ENCODE measurements at places on chromosomes 12 and 14.
A peak's percentile ranks its signal among the peaks of the same experiment; 100 is the strongest.

DNA sequence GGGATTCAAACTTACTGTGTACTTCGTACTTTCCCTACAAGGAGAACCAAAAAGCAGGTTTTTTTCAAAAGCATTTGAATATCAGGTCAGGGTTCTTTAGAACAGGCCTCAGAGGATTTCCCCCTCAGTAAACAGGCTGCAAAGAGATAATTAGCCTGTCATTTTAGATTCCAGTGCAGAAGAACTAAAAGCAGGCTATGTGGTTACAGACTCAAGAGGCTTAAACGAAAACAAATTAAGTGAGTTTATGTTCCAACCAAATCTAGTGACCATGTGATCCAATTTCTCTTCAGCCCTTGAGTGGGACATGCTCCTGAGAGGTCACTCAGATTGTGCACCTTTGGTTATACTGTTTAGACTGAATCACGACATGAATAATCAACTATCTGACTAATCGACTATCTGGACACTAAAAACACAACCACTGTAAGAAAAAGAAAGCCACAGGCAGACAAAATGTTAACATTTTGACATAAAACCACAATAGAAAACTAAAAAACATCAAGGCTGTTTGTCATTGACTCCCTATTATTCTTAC is 4.5 kb downstream of the TMED8 start:
- H3K36me3 ChIP-seq: no peaks in the 10 kb centered on the region
- H3K4me3 ChIP-seq: no peak overlapping the region
- no peak for DNase-seq
- H3K27ac ChIP-seq: no peak overlapping the region

DNA sequence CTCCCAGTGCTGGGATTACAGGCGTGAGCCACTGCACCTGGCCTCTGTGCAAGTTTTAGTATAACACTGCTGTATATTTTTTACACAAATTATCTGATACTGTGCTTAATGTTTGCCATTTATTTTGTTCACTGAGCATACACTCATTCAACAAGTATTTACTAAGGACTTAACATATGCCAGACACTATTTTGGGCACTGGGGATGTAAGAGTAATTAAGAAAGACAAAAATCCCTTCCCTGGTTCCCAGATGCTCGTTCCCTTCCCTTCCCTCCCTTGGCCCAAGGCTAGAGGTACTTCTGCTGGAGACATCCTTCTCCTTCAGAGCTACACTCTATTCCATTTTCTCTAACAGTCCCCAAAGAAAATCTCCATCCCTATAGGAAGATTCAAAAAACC is 12.5 kb downstream of the CIT start:
- H3K27ac ChIP-seq: no peak overlapping the region
- H3K4me1 ChIP-seq: no peaks in the 10 kb centered on the region
- no peak overlapping the region for H3K4me3 ChIP-seq
- H3K36me3 ChIP-seq: no peaks in the 10 kb centered on the region
- DNase-seq: no peak

DNA sequence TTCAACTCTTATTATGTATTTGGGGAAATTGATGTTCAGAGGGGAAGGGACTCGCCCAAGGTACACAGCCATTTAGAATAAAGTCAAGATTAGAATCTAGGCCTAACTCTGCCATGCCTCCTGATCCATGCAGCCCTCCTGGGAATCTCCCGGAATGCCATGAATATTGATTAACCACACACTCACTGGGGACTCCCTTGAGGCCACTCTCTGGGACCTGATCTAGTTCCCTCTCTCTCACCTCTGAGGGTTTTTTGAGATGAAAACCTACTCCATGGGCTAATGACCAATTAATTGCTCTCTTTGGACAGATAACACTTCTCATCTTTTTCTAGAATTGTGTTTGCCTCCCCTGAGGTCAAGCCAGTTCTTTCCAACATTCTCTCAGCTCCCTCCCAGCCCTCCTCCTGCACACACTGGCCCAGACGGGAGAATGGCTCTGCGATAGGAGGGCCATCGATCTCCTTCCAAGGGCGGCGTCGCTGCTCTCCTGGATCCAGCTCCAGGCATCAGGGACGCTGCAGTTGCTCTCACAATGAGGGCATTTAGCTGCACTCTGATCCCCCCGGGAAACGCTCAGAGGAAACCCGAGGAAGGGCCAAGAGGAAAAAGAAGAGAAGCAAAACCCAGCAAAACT is 22.6 kb downstream of the WSCD2 start:
- H3K36me3 ChIP-seq: no peaks in the 10 kb centered on the region
- no peak overlapping the region for H3K4me3 ChIP-seq
- H3K4me1 ChIP-seq: no peaks in the 10 kb centered on the region
- DNase-seq: no peak
- H3K27ac ChIP-seq: no peak overlapping the region

- no peak overlapping the region for H3K27ac ChIP-seq
- H3K4me3 ChIP-seq: no peak overlapping the region
- no peaks in the 10 kb centered on the region for H3K27me3 ChIP-seq
- peak; percentile 66 for DNase-seq
- no peaks in the 10 kb centered on the region for H3K36me3 ChIP-seq
- H3K4me1 ChIP-seq: peaks cover 6% of the 10 kb centered on the region
Observed at GRCh38 chr12:67042697-67043131, 226.4 kb upstream of the CAND1 start.

GRCh38 chr12:124703856-124704255 is 136.4 kb upstream of the NCOR2 start:
- H3K27ac ChIP-seq: no peak overlapping the region
- DNase-seq: no peak
- H3K4me3 ChIP-seq: no peak overlapping the region
- H3K36me3 ChIP-seq: no peaks in the 10 kb centered on the region

DNA sequence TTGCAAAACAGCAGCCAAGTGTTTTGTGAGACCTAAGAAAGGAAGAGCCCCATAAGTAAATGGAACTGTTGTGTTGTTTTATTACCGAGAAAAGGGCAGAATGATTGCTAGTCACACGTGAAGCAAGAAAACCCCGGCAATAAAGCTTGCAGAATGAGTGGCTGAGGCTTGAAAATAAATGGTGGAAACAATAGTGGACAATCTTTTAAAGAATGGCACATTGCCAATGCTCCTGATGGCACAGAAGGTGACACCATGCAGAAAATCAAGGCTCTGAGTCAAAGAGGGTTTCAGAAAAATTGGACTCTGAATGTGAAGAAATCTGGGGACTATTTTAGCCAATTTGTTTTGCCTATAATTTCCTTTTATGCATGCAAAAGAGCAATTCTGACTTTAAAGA is 4.0 kb upstream of the AQP2 start:
- no peaks in the 10 kb centered on the region for H3K36me3 ChIP-seq
- H3K4me1 ChIP-seq: peaks cover 35% of the 10 kb centered on the region
- no peak for DNase-seq
- H3K27ac ChIP-seq: no peak overlapping the region
- no peak overlapping the region for H3K4me3 ChIP-seq

DNA sequence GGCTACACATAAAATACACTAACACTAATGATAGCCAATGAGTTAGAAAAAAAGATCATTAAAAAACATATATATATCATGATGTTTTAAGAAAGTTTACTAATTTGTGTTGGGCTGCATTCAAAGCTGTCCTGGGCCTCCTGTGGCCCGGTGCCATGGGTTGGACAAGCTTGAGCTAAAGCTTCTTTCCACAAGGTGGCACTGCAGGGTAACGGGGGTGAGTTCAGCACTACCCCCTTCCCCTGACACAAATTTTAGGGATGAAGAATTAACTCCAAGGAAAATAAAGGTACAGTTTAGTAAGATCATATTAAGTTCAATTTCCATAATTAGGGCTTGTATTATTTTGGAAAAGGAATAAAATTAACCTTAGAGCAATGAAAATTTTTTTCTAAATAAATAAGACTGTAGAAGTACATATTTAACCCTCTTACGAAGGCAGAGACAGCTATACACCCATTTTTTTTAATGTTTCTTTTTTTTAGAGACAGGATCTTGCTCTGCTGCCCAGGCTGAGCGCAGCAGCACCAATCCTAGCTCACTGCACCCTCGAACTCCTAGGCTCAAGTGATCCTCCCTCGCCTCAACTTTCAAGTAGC is 38.9 kb downstream of the PPP1R13B start:
- no peaks in the 10 kb centered on the region for H3K27me3 ChIP-seq
- DNase-seq: peak; percentile 80
- peaks cover 5% of the 10 kb centered on the region for H3K4me1 ChIP-seq
- H3K4me3 ChIP-seq: no peak overlapping the region
- no peak overlapping the region for H3K27ac ChIP-seq
- no peaks in the 10 kb centered on the region for H3K36me3 ChIP-seq

DNA sequence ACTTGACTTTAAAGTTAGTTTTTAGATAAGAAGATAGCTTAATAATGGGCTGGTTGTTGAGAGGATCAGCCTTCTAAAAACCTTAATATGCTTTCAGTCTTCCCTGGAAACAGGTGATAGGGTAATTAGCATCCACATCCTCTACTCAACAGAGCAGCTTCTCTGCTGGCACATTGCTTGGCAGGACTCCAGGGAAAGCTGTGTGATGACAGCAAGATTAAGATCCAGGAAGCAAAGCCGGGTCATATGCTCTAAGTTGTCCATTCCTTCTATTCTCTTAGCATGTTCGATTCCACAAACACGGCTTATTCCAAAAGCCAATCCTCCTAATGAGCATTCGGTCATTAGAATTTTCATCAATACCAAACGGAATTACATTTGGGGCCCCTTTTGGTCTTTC is 87.0 kb downstream of the HMGA2 start:
- H3K4me3 ChIP-seq: no peak overlapping the region
- peaks cover 9% of the 10 kb centered on the region for H3K27me3 ChIP-seq
- no peak overlapping the region for H3K27ac ChIP-seq
- H3K4me1 ChIP-seq: no peaks in the 10 kb centered on the region
- no peaks in the 10 kb centered on the region for H3K36me3 ChIP-seq

DNA sequence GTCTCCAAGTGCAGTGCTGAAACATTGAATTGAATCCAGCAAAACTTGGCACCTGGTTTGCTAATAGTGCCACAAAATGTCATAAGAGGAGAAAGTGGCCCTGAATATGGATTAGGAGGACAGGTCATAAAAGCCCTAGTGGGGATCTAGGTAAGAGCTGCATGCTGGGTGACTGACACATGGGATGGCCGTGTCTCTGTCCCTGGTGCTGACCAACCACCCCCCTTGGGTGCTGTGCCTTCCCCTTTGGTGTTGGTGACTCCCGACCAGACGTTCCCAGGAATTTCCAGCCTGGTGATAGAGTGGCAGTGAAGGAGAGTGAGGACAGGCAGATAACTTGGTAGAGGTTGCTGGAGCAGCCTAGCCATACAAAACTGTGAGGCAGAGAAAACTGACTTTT is 142.8 kb downstream of the VRK1 start:
- no peak for DNase-seq
- H3K27me3 ChIP-seq: no peaks in the 10 kb centered on the region
- no peak overlapping the region for H3K27ac ChIP-seq
- no peaks in the 10 kb centered on the region for H3K36me3 ChIP-seq

DNA sequence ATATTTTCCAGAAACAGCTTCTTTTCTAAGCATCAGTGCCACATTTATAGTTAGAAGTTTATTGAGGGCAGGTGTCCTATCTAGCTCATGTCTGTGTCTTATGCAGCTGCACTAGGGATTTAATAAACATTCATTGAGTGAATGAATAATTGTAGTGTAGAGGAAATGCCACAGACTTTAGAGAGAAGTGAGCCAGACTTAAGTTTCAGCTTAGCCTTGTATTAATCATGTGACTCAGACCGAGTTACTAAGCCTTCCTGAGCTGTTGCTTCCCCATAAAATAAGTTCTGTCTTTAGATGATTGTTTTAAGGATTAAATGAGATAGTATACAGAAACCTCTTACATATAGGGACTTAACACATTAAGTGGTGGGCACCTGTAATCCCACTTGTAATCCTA is 236.1 kb upstream of the DDHD1 start:
- no peak overlapping the region for H3K27ac ChIP-seq
- H3K4me3 ChIP-seq: no peak overlapping the region
- no peaks in the 10 kb centered on the region for H3K36me3 ChIP-seq
- no peak for DNase-seq

DNA sequence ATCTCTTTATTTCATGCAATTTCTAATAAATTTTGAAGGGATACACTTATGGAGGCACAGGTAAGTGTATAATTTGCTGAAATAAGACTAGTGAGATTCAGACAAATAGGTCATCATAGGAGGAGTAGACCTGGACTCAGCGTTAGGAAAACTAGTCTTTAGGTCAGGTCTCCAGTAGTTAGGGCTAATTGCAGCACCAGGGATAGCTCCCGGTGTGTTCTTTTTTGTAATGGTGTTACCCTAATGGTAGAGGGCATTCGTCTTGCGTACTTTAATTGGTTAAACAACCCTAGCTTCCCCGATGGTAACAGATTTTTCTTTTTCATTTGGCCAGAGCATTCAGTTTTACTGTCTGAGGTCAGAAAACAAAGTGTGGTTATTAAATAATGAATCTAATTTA is 64.9 kb downstream of the ARID2 start:
- no peak overlapping the region for H3K4me3 ChIP-seq
- H3K36me3 ChIP-seq: no peaks in the 10 kb centered on the region
- no peak overlapping the region for H3K27ac ChIP-seq

GRCh38 chr14:90756755-90757345 is 59.4 kb downstream of the TTC7B start:
- no peaks in the 10 kb centered on the region for H3K27me3 ChIP-seq
- no peaks in the 10 kb centered on the region for H3K36me3 ChIP-seq
- H3K27ac ChIP-seq: no peak overlapping the region
- H3K4me3 ChIP-seq: no peak overlapping the region

- no peaks in the 10 kb centered on the region for H3K27me3 ChIP-seq
- no peaks in the 10 kb centered on the region for H3K36me3 ChIP-seq
- no peak overlapping the region for H3K27ac ChIP-seq
- DNase-seq: no peak
- peaks cover 17% of the 10 kb centered on the region for H3K4me1 ChIP-seq
Observed at GRCh38 chr14:81535396-81536164, 1.9 kb upstream of the SEL1L start.

DNA sequence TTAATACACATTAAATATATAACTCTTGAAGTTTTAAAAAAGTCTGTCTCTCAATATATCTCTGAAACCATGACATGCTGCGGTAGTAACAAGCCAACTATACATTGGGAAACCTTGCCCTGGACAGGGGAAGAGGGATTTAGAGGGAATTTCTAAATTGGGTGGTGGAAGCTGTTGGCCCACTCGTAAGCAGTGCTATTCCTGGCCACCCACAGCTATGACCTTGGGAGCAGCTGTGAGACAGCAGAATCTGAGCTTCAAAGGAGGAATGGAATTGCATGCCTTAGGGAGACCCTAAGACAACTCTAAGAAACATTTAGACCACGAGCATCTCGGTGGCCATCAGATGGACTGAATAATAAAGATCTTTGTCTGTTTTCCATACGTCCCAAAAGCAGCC is 15.8 kb upstream of the GCH1 start:
- H3K36me3 ChIP-seq: no peaks in the 10 kb centered on the region
- H3K27ac ChIP-seq: no peak overlapping the region
- H3K4me3 ChIP-seq: no peak overlapping the region
- DNase-seq: no peak
- H3K27me3 ChIP-seq: no peaks in the 10 kb centered on the region
- no peaks in the 10 kb centered on the region for H3K4me1 ChIP-seq
